ENCODE measurements at places on chromosomes 11 and 22. TPM values are rescaled to one million over a fixed set of nuclear protein-coding genes. Genes with fewer than 3 reads are reported as not detected.
A peak's percentile ranks its signal among the peaks of the same experiment; 100 is the strongest.

GRCh38 chr11:37124384-37124783 is 526.3 kb upstream of the RAG2 start:
- no peak for DNase-seq

GRCh38 chr11:131694526-131695424 is 324.4 kb downstream of the NTM start:
- DNase-seq = peak; percentile 91

DNA sequence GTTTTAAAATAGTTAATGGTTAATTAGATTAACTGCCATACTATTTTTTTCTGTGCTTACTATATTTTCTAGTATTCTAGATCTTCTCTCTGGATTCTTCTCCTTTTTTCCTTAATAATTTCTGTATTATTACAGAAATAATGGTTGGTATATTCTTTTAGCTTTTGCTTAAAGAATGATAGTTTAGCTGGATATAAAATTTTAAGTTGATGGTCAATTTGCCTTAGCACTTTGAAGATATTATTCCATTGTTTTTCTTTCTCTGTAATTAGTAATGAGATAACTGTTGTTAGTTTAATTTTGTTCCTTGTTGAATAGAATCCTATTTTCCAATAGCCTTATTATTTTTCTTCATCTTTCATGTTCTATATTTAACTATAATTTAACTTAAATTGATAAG is 99.9 kb upstream of the NCAM1 start:
- no peak for DNase-seq

Gene NXPE1
- not detected for total RNA-seq

DNA sequence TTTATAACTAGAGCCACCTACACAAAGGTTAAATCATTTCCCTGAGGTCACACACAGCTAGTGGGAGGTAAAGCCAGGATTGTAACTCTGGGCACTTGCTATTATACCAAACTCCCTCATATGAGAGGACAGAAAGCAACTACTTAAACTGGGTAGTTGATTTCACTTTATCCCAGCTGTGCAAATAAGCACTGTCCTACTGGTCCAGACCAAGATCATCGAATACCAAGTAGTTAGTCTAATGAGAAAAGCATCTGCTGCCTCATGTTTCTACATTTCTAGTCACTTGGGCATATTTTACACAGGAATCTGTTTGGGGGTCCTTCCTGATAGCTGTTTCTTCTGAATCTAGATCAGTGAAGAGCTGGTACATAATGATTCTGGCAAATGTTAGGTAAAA is 178.6 kb upstream of the NARS2 start:
- DNase-seq = no peak

Gene SCUBE2
- total RNA-seq = not detected

All from GM23338 (cell line).